Bone marrow (tissue), 2 donors: ENCODE measurements at places on chromosomes 2 and 18.

- DNase-seq = no peak
These were observed 214.8 kb upstream of the PID1 start for GRCh38 chr2:229485857-229486256.

GRCh38 chr18:56166914-56167313, 471.5 kb downstream of the TXNL1 start:
- DNase-seq = no peak

DNA sequence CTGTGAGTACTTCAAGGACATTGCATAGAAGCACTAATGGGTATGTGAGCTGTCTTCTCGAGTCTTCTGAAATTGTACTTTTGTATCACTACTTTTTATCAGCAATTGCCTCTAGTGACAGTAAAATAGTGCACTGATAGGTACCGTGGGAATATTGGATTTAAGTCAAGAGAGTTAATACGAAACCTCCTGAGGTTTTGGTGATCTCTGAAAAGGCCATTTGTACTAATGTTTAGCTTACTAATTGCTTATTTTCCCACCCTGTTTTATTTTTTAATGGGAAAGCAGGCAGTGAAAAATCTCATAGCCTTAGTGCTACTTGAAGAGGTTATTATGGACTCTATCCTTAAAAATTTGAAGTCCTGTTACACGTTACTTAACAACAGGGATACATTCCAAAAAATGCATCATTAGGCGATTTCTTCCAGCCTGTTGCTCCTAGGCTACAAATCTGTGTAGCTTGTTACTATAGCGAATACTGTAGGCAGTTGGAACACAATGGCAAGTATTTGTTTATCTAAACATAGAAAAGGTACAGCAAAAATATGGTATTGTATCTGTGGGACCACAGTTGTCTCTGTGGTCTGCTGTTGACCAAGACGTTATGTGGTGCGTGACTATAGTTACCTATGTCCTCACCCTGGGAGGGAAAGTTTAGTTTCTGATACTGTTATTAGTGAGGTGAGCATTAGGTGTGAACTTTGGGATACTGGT, 65.9 kb downstream of the CAB39 start:
- no peak for DNase-seq

GRCh38 chr2:126898636-126899035, at the start of gene TEX51:
TEX51 (plus strand) TSS chr2:126898890; CDS start chr2:126898919, 29 bp downstream.
- DNase-seq = no peak

- no peak for DNase-seq
These were observed 70.5 kb downstream of the FMNL2 start for GRCh38 chr2:152405206-152406118.

DNA sequence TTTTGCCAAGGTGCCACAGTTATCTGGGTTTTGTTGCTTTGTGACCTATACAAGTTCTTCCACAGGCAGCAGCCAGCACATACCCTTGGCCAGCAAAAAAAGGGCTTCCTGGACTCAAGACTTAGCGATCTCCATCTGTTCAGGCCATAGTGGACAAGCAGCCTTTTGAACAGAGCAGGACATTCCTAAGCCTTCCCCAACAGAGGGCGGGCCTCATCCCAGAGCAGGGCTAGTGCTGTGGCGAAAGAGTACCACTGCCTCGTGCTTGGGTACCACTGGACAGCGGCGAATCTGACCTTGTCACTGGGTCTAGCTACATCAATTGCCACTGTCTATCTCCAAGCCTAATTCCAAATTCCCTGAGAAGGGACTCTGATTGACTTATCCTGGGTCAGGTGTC, 56.4 kb downstream of the NAB1 start:
- no peak for DNase-seq

DNA sequence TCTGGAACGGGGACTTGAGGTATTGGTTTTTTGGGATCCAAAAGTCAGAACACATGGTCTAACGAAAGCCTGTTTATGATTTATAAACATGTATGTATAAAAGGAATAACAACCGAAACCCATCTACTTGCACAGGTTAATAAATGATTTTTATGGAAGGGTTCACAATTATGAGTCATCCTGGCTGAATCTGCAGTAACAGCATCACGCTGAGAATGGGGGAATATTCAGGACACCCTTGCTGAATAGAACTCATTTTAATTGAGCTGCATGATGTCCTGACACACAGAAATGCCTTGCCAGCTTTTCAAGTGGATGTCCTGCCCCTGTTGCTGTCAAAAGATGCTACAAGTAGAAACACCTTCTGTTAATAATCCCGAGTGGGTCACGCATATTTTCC, 54.7 kb upstream of the TGFA start:
- DNase-seq = no peak
